Kasumi-1 (cell line): ENCODE measurements at places on chromosomes 5 and 9.

GRCh38 chr9:97705354-97705950, 8.3 kb upstream of the XPA start:
- DNase-seq = no peak

DNA sequence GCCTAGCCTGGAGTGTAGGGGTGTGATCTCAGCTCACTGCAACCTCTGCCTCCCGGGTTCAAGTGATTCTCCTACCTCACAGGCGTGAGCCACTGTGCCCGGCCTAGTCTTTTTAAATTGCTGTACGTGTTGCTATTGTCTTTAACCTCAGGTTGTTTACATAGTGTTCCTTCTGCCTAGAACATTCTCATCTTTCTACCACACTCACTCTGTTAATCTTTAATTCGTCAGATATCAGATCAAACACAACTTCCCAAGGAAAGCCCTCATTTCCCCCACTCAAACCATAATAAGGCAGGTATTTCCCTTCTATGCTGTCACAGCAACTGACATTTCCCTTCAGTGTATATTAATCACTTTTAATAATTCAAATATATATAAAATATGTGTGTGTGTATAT, 1310.0 kb upstream of the C9orf72 start:
- DNase-seq = no peak

DNA sequence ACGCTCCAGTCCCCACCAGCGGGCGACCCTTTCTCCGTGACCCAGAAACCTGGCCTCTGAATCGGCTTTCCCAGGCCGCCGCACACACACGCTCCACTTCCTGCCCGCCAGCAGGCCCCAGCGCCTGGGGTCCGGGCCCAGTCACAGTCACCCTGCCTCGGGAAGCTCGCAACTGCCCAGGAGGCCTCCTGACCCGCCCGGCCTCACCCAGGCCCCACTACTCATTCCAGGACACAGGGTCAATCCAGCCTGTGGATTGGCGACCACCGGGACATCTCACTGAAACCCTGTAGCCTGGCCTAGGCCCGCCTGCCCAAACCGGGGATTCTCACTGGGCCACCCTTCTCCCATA, 2.7 kb upstream of the IRX4 start:
- DNase-seq = no peak

- no peak for DNase-seq
Measured at GRCh38 chr5:132070460-132071337, 2.9 kb upstream of the CSF2 start.

GRCh38 chr9:84381508-84381907, 41.0 kb upstream of the SLC28A3 start:
- no peak for DNase-seq

DNA sequence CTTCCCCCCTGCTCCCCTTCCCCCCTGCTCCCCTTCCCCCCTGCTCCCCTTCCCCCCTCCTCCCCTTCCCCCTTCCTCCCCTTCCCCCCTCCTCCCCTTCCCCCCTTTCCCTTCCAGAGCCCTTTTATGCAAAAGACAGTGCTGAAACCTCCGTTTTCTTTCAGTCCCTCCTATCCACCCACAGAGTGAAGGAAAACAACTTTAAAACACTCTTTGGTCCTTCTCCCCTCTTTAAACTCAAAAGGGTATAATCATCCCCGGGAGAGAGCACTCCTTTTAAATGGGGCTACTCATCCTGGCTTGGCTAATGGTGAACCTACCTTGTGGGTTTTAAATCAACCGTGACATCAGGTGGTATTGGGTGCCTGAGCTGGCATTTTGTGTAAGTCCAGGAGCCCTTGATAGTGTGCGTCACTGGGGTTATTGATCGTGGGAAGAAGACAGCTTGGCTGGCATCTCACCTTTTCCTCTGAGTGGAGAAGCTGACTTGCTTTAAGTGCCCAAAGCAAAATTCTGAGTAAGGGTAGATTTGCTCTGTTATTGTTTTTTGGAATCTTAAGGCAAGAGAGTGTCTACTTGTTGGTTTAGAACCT, 2.7 kb downstream of the LARP1 start:
- DNase-seq = no peak

DNA sequence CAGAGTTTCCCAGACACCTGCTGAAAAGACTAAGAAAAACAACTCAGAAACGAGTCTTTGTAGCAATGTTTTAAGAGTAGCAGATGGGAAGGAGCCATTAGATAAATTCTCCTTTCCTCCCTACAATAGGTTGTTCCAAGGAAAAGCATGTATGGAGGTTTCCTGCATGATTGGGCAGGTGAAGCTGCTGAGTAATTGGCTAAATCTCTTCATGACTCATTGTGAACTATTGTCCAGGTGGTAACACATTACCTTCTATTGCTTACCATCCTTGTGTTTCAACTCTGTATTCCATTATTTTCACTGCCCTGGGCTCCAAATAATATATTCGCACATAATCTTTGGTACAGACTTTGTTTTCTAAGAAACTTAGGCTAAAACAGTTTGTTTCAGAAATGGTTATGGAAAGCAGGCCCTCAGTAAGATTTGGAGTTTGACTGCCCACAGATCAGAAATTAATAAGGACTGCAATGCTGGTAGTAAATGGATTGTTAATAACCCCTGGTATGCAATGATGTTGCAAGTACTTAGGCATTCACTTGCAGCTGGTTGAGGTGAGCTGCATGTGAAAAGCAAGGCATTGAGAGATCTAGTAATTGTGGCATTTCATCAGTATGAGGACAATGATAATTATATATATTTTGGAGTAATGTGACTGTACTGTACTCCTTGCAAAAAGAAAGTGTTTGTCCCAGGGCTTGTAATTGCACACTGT, 281.4 kb upstream of the VLDLR start:
- DNase-seq = no peak
